DMS53 (cell line): ENCODE measurements at places on chromosomes 3 and 15.

DNA sequence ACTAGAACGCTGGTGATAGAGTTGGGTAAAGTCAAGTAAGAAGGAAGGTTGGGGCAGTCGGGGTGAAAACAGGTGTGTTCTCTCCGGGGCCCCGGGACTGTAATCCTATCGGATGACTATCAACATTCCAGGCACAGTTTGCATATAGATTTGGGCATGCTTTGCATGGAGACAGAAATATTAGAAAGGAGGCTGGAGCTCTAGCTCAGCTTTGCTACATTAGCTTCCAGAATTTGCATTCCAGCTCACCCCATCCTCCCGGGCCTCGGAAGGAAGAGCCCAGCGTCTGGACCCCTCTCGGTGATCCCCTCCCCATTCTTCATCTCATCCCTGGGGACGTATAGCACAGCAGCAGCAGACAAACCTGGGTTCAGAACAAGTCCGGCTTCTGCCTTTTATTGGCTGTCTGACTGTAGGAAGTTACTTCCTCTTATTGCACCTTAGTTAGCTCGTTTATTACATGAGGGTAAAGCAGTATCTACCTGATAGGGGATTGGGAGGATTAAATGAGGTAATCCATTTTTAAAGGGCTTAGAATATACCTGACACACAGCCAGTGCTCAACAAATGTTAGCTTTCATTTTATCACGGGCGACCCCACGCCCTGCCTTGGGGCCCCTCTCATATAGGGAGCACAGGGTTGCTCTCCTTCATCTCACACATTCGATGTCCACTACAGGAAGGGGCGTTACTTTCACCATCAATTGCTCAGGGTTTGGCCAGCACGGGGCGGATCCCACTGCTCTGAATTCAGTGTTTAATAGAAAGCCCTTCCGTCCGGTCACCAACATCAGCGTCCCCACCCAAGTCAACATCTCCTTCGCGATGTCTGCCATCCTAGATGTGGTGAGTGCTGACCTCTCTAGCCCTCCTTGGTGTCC is 3.2 kb downstream of the HTR3E start:
- DNase-seq = no peak

DNA sequence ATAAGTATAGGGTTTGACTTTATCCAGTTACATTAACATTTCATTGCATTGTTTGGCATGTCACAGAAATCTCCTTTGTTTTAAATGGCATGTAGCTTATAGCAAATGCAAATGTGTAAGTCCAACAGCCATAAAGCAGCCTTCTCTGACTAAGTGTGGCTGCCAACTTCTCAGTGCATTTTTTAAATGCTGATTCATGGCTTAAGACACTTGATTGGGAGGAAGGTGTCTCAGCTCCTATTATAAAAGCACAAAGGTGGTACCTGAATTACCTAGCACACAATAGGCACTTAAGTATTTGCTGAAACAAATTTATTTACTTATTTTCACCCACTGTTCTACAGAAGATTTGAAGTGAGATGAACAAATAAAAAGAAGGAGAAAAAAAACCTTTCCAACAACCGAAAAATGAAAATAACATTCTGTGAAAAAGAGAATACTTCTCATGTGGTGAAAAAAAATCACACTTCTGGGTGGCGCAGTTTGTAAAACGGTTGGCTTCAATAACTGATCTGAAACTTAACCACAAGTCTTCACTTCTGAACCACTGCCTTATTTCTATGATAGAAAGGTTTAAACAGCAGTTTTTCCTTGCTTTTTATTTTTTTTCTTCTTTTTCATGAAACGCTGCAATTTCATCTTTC is 105.5 kb upstream of the ICE2 start:
- no peak for DNase-seq

GRCh38 chr3:13530241-13531009 is 18.5 kb upstream of the FBLN2 start:
- no peak for DNase-seq

- no peak for DNase-seq
Measured at GRCh38 chr3:47475029-47475569, 642 bp downstream of the SCAP start.
